NCI-H524 (cell line): ENCODE measurements at places on chromosomes 13 and 19.

DNA sequence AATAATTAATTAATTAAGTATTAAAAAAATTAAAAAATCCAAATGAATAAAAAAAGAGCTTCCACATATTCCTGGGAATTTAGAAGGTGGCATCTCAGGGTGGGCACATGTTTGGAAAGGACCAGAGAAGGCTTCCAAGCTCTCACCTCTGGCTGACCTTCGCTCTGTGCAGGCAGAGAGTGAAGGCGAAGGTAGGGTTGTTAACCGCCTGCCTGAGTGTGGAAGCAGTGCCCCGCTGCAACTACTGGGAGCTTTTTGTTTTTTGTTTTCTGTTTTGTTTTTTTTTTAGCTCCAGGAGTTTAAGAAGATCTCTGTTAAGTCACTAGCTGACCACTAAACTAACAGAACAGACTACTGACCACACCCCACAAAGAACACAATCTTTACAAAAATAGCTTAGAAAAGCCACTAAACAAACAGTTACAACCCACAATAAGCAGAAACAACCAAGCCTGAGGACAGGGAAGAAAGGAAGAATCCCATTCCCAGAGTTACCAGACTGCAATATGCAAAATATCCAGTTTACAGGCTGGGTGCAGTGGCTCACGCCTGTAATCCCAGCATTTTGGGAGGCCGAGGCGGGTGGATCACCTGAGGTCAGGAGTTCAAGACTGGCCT lies 11.4 kb downstream of the ZNF541 start:
- no peak for DNase-seq

- no peak for DNase-seq
These were observed 81.8 kb upstream of the CLDN10 start for GRCh38 chr13:95470574-95471366.

DNA sequence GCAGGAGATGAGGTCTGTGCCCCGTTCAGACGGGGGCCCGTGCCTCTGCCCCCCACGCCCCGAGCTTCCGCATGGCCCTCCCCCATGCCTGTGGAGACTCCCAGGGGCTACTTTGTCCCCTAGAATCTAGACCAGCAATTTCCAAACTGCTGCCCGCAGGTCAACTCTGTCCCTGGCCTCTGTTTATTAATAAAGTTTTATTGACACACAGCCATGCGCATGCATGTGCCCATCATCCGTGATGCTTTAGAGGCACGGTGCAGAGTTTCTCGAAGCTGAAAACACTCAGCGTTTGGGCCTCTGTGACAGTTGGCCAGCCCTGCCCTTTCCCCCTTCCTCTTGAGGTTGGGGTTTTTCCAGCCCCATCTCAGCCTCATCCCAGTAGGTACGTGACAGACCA lies 140.0 kb downstream of the KDM4B start:
- no peak for DNase-seq

DNA sequence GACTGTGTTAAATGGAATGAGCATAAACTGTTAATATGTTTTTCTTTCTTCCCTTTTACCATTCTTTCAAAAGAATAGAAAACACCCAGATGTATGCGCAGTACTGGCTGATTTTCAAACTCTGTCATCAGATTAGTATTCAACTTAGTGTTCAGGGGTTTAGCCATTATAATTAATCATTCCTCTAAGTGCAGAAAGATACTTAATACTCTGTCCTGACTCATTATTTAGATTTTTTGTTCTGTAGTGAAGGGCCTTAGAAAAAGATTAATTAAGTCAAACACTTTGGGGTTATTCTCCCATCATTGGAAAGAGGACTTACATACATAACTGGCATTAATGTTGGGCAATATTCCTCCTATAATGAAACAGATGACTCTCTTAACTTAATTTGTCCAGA lies 1316.7 kb upstream of the SLC10A2 start:
- no peak for DNase-seq

DNA sequence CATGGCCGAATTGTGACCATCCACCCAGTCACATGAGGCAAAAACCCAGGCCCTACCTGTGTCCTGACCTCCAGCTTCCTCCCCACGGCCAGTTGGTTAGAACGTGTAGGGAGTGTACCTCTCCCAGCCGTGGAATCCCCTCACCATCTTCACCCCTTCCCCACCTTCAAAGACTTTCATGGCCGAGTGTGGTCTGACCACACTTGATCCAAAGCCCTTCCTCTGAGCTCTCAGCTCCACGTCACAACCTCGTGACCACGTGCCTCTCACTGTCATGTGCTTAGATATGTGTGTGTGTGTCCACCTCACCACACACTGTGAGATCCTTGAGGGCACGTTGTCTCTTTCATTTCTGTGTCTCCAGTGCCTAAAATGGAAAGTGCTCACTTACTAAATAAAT lies 48.6 kb upstream of the UBE2L5 start:
- DNase-seq = no peak

- no peak for DNase-seq
These were observed 1633.5 kb downstream of the SLITRK1 start for GRCh38 chr13:82248762-82249161.

DNA sequence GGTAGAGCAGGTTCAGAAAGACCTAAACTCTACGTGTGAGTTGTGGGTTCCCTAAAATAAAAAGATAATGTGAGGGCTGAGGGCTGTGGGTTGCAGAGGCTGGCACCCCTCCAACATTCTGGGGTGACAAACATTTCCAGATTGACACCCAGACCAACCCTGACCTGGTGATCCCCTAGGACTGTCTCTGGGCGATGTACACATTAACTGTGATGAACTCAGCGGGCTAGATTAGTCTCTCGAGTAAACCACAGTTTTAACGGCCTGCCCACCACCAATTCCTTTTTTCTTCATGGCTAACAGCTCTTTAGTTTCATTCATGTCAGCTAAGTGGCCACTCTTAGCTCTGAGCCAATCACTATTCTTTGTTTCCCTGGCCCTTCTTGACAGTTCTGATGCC lies 24.8 kb downstream of the SIAH3 start:
- no peak for DNase-seq

DNA sequence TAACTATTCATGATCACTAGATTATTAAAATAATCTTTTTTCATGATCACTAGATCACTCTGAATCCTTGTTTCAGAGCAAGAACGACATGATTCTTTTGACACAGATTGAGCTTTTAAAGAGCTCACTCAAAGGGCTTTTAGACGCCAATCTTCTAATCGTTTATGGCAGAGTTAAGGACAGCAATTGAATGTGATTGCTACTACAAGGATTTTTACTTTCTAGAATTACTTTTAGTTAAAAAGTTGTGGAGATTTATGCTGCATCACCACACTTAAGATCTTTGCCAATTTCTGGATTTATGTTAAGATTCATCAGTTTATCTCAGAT lies 1.3 kb downstream of the EXOSC8 start:
- no peak for DNase-seq

- no peak for DNase-seq
These were observed 872.6 kb downstream of the GPC5 start for GRCh38 chr13:92270990-92271389.

DNA sequence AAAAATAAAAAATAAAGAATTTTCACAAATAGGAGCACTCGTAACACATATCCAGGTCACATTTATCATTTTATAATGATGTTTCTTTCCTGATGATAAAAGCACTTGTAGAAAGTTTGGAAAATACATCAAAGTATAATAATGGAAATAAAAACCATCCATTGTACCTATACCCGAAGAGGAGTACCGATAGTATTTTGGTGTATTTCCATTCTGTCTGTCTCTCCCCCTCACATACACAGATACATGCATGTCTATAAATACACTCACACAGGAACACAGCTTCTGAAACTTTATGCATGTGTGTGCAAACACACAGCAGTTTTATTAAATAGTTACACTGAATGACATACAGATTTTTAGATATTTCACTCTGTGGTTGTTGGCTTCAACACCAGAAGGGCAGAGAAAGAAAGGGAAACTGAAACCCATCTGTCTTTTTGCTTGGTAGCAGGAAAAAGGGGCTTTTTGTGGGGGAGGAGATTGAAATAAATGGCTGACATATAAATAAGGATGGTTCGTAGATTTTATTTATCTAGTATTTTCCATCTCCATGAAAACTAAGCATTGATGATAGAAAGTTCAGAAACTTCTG lies 114.8 kb downstream of the LRCH1 start:
- no peak for DNase-seq

GRCh38 chr19:748274-748598 lies 2.7 kb upstream of the MISP start:
- no peak for DNase-seq

- no peak for DNase-seq
These were observed 44.3 kb downstream of the SHISA2 start for GRCh38 chr13:26007261-26008125.

GRCh38 chr13:94659598-94659946 lies 52.8 kb downstream of the SOX21 start:
- no peak for DNase-seq

DNA sequence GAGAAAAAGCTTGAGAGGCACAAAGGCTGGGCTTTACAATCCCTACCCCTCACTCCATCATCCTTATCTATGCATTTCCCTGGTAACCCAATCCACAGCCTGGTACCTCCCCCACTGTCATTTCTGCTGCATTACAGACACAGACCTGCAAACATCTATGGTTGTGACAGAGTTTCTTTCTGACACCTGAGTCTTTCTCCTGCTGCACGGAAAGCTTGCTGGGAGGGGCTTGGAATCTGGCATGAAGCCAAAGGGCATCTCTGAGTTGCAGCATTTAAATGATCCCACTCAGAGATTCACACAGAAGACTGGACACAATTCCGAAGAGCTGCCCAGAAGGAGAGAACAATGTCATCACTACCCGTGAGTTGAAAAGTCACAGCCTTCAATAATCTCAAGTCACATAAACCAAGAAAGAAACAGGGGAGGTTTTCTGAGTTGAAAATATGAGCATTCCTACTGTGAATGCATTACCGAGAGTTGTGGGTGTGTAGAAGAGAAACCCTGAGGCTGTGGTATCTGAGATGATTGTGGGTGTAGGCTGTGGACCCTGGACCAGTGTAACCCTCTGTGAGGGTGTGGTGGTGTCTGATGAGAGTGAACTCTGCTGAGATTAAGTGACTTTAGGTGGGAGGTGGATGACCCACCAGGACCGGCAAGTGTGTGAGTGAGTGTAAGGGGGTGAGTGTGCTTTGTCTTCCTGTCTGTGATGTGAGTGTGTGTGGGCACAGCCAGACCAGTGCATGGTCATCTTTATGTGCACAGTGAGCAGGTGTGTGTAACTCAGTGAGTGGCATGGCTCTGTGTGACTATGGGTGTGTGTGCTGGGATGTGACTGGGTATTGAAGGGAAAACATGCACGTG lies at the start of gene LGALS14:
Gene LGALS14 (plus strand): TSS at position 301 of the 864 bp plus-strand sequence. CDS start 48 bp downstream, at position 349.
- DNase-seq = no peak

- DNase-seq = peak; percentile 38
These were observed 719.8 kb downstream of the SLITRK1 start for GRCh38 chr13:83162493-83162892.

DNA sequence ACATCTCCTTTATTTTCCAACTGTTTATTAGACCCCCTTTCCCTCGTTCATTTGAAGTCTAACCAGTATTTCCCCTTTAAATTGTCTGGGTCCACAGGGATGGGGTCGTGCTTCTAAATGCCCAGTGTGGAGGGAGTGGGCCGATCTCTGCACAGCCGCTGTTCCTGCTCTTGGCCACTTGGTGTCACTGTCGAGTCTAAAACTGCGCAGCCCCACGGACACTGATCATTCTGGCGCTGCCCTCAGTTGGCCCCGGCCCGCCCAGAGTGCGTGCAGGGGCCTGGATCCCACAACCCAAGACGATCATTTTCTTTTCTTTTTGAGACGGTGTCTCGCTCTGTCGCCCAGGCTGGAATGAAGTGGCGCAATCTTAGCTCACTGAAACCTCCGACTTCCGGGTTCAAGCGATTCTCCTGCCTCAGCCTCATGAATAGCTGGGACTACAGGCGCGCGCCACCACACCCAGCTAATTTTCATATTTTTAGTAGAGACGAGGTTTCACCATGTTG lies 12.0 kb downstream of the WDR88 start:
- DNase-seq = peak; percentile 54

GRCh38 chr13:69315039-69315438 lies 792.6 kb upstream of the ATXN8OS start:
- DNase-seq = no peak

DNA sequence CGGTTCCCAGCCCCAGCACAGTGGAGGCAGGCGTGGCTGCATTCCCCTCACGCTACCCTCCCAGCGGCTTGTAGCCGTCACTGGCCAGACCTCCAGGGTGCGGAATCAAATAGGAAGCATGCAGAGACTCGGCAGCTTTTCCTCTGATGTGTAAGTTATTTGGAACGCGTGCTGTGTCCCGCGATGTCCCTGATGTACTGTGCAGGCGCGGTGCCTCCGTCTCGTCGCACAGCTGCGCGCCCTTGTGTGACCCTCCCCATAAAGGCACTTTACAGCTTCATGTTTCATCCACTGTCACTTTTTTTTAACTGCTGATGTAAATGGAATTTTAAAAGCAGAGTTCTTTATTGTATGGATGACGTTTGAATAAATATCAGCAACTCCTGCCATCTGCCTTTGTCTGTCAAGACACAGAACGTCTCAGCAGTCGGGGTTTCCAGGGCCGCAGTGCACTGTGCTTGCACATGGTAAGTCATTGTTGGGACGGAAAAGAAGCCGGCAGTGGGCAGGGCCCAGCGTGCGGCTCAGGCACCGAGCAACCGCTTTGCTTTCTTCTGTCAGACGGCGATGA lies 7.3 kb upstream of the F7 start:
- DNase-seq = no peak

- peak; percentile 5 for DNase-seq
These were observed 146.5 kb downstream of the PCCA start for GRCh38 chr13:100235311-100235901.

DNA sequence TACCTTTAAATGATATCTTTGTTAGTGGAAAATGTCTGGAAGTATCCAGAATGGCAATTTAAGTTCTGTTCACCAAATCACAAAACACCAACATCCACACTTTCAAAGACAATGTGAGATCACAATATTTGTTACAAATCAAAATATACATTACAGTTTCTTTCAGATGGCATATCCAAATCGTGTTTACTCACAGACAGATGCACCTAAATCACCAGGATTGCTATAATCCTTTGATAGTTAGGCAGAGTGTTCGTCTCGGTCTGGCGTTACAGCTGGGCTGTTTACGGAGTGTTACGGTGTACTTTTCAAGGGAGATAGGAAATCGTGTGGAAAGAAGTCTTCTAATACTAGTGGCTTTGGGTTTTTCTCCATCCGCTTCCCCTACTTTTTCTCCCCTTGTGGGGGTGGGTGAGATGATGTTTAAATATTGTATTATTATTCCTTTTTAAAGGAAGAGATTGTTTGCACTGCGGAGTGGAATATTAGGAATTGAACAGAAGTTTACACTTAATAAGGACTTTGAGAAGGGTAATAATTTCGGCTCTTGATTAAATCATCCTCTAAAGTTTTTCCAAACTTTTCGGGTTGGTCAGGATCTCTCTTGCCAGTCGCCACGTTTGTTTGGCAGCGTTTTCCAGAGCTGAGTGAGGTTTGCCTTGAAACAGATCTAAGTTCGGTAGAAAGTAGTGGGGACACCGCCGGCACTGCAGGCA lies 1.8 kb downstream of the MAB21L1 start:
- peak; percentile 64 for DNase-seq

GRCh38 chr19:50791594-50792271 lies 1.5 kb downstream of the ACP4 start:
- no peak for DNase-seq

- DNase-seq = no peak
These were observed 94.1 kb upstream of the STARD13 start for GRCh38 chr13:33379608-33380007.

GRCh38 chr19:3844596-3844995 lies 24.2 kb downstream of the ZFR2 start:
- DNase-seq = no peak
